CD8-positive, alpha-beta memory T cell (primary cell): ENCODE measurements at places on chromosomes 3 and 15.

- no peak for DNase-seq
Observed at GRCh38 chr15:100234158-100235029, 107.4 kb downstream of the ADAMTS17 start.

DNA sequence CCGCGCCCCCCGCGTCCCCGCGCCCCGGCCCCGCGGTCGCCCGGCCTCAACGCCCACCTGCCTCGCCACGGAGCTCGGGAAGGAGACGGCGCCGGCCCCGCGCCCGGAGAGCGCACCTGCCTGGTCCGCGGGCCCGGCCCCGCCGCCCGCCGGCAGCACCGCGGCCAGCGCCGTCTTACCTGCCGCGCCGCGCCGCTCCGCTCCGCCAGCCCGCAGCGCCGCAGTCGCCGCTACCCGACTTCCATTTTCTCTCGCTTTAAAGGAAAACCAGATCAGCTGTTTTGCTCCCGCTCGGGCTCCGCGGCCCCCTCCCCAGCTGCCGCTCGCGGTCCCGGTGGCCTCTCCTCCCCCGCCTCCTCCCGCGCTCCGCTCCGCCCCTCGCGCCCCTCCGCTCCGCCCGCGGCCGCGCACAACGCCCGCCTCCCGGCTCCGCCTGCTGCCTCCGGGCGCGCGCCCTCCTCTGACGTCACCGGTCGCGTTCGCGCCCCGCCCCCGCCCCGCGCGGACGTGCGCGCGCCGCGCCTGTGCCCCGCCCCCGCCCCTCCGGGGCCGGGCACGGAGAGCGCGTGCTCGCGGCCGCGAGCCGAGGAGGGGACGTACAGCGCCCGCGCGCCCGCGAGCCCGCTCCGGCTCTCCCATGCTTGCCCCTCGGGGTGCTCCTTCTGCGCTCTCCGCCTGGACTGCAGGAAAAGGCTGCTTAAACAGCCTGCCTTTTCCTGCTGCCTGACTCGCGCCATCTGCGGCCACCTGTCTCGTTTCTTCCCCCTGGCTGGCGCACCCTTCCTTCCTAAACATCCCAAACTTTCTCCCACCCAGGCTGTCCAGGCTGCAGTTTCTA, 159.8 kb upstream of the CHRNA7 start:
- DNase-seq, result peak; percentile 84

DNA sequence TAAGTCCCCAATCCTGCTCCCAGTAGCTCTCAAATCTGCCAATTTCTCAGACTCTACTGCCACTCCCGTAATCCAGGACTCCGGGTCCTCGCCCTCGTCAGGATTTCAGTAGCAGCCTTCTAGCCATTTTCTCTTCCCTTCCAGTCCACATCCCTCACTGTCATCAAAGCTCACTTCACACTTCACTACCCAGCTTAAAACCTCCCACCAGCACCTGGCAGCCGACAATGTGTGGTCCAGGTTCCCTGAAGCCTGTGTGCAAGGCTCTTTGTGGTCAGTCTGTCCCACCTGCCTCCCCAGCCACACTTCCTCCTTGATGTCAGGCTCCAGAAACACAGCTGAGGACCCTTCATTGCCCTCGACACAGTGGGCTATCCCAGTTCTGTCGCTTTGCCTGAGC, 304.5 kb upstream of the ROPN1 start:
- DNase-seq, result no peak

- DNase-seq, result no peak
Observed at GRCh38 chr3:123535580-123535979, 49.3 kb downstream of the HACD2 start.

GRCh38 chr3:138942861-138943623, 3.9 kb downstream of the FOXL2 start:
- no peak for DNase-seq
